ENCODE measurements at places on chromosomes 4 and X.

DNA sequence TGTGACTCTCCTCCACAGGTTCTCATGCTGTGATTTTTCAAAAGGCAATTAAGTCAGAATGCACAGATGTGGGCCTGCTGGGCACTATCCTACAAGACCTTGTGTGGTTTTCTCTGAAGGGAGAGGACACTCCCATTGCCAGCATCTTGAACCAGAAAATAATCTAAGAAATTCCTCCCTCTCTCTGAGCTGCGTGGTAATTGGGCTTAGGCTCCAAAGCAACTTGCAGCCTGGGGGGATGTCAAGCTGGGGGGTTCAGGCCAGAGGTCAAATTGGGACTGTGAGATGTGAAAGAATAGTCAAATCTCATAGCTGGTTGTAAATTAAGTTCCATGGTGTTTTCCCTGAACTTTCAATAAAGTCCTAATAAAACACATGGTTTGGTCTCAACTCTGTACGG lies 350.6 kb upstream of the SLC7A11 start:
- no peak for DNase-seq

GRCh38 chr4:176708771-176709311 lies 83.9 kb downstream of the VEGFC start:
- no peak for DNase-seq

DNA sequence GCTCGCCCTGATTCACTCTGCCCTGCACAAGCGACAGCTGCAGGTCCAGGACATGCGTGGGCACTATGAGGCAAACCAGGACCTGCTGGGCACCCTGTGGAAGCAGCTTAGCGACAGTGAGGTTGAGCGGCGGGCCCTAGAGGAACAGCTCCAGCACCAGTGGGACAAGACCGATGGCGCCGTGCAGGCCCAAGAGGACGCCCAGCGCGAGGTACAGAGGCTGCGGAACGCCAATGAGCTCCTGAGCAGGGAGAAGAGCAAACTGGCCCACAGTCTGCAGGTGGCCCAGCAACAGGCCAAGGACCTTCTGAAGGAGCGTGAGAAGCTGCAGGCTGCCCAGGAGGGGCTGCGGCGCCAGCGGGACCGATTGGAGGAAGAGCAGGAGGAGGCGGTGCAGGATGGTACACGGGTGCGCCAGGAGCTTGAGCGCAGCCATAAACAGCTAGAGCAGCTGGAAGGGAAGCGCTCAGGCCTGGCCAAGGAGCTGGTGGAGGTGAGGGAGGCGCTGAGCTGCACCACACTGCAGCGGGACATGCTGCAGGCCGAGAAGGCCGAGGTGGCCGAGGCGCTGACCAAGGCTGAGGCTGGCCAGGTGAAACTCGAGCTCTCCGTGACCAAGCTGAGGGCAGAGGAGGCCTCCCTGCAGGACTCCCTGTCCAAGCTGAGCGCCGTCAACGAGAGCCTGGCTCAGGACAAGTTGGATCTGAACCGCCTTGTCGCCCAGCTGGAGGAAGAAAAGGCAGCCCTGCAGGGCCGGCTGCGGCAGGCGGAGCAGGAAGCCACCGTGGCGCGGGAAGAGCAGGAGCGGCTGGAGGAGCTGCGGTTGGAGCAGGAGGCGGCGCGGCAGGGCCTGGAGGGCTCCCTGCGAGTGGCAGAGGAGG lies 12.8 kb downstream of the SMIM10L2A start:
- no peak for DNase-seq

DNA sequence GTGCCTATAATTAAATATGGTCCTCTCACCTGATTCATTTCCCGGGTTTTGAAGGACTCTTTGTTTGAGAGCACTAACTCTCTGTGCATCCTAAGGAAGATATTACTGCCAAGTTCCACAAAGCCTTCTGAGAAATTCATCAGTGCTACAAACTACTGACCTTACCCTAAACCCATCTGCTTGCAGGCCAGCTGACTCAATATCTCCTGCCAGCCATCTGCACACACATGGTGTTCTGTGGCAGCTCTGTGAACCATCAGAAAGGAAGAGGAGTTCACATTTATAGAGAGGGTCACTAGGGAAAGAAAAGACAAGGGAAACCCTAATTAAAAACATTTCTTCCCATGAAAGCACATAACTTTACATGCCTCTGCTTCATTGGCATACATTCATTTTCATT lies 156.7 kb downstream of the ATP10D start:
- DNase-seq: no peak

GRCh38 chr4:62495032-62495431 lies 1294.9 kb downstream of the ADGRL3 start:
- no peak for DNase-seq

Data from stimulated activated CD4-positive, alpha-beta T cell treated with anti-CD3 and anti-CD28 coated beads, Interleukin-15, amount 100 ng/mL, for 24 hours (primary cell).